ENCODE measurements at places on chromosomes 13 and 19. TPM values are rescaled to one million over a fixed set of nuclear protein-coding genes. Genes with fewer than 3 reads are reported as not detected.

Gene GPR4
- polyA plus RNA-seq: 0.06 TPM

Gene CDX2
- not detected for polyA plus RNA-seq

Gene GAPDHS
- polyA plus RNA-seq: not detected

Gene GSX1
- not detected for polyA plus RNA-seq

Gene IGFL2
- not detected for polyA plus RNA-seq

Gene IZUMO1
- not detected for polyA plus RNA-seq

Gene RAB11B
- 27.3 TPM for polyA plus RNA-seq
